Effector memory CD4-positive, alpha-beta T cell (primary cell): ENCODE measurements at places on chromosomes 12 and 14.

- no peak for DNase-seq
Measured at GRCh38 chr14:99684410-99684934, 374 bp downstream of the CYP46A1 start.

- DNase-seq, result peak; percentile 52
Measured at GRCh38 chr12:52151837-52152783, 39.7 kb downstream of the KRT80 start.

DNA sequence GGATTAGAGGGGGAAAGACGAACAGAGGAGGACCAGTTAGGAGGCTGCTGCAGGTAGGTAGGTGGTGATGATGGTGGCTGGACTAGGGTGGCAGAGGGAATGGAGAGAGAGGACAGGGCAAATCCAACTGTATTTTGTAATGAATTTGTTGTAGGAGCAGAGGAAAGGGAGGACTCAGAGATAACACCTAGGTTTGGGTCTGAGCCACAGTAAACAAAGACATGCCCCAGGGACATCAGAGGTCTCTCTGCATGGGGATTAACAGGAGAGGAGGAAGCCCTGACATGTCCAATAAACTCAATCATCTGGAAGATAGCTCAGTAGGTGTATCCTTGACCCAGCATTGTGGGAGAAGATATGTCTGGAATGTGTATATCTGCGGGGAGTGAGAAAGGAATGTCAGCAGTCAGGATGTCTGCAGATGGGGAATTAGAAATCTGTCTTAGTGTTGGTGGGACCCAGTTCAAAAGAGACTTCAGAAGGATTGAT, 4.7 kb upstream of the SLC48A1 start:
- DNase-seq, result no peak

GRCh38 chr12:21559855-21560569, 33.9 kb downstream of the SPX start:
- no peak for DNase-seq

DNA sequence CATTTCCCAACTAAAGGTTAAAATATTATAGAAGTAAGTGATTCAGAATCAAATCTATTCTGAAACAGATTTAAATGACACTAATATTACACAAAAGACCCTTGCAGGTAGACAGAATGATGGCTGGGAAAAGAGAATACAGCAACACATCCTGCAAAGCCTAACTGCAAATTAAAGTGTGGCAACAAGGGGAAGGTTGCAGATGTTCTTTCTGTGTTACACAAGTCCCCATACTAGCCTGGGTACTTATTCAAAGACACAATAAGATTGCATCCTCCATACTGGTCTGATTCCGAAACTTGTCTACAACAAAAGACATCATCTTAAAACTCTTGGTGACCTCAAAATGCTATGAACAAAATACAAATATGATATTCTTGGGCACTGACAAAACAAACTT, 50.5 kb downstream of the R3HDM2 start:
- DNase-seq, result no peak

DNA sequence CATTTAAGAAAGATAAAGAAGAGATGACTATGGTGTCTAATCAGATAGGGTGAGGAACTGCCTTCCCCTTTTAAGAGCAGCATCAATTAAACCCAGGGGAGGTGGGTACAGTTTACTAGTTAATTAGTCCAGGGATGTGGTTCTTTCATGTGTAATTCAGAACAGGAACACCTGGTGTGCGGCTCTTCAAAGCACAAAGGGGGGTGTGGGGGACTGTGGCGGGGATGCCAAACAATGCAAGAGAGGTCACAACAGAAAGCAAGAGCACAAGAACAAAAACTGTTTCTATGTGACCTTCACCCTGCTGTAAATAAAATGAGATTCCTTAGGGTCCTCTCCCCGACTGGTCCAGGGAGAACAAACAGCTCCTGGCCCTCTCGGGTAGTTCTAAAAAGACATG, 183.9 kb upstream of the SOX5 start:
- no peak for DNase-seq

GRCh38 chr12:33546004-33546403, 106.4 kb upstream of the SYT10 start:
- no peak for DNase-seq

- DNase-seq, result peak; percentile 27
Measured at GRCh38 chr14:61472011-61472672, 150.8 kb downstream of the PRKCH start.

GRCh38 chr12:104175726-104176247, 37.8 kb upstream of the NFYB start:
- DNase-seq, result no peak

DNA sequence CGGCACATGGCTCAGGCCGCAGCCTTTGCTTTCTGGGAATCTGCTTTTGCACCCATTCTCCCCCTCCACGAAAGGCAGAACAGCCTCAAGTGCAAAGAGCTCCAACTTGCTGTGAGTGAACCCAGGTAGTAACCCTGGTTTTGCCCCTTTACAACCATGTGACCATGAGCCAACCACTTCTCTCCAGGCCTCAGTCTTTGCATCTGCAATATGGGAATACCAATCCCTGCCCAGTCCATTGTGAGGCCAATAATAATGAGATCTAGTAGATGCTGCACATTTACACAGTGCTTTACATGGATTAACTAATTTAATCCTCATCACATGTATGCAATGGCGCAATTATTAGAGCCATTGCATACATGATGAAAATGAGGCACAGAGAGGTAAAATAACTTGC, 108.9 kb upstream of the MYL2 start:
- DNase-seq, result no peak

DNA sequence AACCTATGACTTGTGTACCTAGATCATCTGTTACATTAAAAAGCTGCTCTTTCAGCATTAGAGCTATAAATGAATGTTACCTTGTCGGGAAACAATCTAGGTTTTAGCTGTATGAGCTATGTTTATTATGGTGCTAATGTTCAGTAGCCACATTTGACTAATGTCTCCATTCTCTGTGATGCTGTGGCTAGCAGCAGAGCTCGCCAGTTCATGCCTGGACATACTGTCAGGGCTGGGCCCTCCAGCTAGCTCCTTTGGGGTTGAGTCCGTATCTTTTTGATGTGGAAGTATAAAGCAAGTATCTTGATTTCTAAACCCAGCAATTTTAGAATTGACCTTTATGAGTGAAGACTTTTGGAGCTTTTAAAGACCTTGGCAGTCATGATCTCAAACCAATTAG, 36.1 kb downstream of the USP44 start:
- no peak for DNase-seq

GRCh38 chr12:104478396-104479122, 21.8 kb downstream of the CHST11 start:
- DNase-seq, result peak; percentile 29

GRCh38 chr12:46354111-46354801, 18.3 kb downstream of the SLC38A2 start:
- no peak for DNase-seq

DNA sequence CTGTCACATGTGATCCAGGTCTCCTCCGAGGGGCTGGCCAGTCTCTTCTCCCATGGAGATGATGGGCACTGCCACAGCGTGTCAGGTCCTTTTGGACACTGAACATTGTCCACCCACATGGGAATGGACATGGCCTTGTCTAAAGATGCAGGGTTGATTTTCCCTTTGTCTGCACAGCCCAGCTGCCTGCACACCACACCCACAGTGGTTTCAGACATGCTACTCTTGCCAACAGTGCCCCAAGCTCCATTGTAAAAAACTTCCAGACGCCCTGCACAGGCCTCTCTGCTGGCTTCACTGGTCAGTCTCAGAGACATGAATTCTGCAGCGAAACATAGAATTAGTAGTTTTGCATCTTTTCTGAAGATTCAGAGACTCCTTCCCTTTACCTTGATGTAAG, 18.5 kb downstream of the CD163 start:
- DNase-seq, result no peak

DNA sequence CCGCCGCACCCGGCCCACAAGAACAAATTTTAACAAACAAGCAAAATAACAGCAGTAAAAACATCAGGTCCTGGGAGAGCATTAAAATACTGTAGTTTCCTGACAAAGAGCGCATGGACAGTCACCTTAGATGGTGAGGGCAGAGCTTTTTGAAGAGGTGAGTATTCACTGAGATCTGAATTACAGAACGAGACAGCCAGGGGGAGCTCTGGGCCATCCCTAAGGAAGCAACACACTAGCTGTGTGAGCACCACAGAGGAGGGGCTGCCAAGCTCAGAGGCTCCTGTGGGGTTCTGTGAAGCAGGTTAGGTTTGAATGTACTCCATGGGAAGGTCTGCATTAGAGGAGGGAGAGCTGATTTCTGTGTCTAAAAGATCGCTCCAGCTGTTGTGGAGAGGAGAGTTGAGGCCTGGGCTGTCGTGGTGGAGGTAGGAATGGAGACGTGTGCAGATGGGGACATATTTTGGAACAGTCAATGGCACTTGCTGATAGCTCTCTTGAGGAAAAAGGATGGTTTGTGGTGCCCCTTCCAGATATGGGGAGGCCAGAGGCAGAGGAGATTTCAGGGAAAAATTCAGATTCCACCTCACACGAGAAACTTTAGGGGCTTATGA, 72.9 kb downstream of the TRAFD1 start:
- peak; percentile 6 for DNase-seq

- DNase-seq, result no peak
Measured at GRCh38 chr12:57736741-57737466, 1.6 kb downstream of the AGAP2 start.

GRCh38 chr12:91017511-91018263, 12.9 kb upstream of the EPYC start:
- DNase-seq, result no peak

GRCh38 chr14:101017806-101018560, 114.5 kb upstream of the RTL1 start:
- no peak for DNase-seq

DNA sequence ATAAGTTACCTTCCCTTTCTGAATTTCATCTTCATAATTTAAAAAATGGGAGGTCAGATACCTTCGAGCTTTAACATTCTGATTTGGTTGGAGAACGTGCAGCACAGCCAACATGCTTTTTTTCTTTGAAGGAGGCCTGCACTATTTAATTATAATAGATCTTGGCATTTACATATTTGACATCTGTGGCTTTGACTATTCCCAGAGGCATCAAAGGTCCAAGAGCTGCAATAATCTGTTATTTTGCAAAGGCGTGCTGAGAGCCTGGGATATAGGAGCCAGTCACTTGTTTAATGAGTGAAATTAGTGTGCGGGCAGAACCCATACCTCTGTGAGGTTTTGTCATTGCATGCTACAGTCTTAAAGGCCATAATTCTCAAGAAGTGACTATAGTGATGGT, 26.4 kb downstream of the SLC8A3 start:
- DNase-seq, result no peak

DNA sequence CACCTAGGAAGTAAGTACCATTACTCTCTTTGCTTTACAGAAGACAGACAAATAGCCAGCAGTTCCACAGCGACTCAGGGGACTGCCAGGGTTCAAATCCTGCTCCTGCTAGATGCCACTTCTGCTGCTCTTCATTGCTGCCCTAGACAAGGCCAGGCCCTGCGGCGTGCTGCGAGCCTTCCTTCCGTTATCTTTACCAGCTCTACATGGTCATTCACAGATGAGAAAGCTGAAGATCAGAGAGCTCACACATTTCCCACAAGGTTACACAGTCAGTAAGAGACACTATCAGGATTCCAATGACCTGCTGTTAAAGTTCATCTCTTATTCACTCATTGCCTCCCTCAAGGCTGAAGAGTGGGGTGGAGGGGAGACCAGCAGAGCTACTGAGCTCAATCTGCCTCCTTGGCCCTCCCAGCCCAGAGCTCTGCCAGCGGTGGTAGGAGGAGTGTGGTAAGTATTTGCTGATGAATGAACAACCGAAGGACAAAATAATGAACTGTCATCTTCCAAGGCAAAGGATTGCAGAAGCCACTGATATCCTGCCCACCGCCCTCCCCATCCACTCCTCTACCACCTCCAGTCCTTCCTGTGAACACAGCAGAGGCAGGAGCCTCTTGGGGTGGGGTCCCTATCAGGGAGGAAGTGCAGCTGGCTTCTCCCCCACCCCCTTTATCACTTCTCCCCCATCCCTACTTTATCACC, 14.6 kb upstream of the HDAC7 start:
- DNase-seq, result no peak

GRCh38 chr12:105222726-105223351, 13.1 kb downstream of the APPL2 start:
- no peak for DNase-seq

GRCh38 chr12:116861320-116861719, 19.9 kb downstream of the HRK start:
- DNase-seq, result no peak

- DNase-seq, result no peak
Measured at GRCh38 chr14:38410442-38410841, 154.5 kb upstream of the CLEC14A start.

DNA sequence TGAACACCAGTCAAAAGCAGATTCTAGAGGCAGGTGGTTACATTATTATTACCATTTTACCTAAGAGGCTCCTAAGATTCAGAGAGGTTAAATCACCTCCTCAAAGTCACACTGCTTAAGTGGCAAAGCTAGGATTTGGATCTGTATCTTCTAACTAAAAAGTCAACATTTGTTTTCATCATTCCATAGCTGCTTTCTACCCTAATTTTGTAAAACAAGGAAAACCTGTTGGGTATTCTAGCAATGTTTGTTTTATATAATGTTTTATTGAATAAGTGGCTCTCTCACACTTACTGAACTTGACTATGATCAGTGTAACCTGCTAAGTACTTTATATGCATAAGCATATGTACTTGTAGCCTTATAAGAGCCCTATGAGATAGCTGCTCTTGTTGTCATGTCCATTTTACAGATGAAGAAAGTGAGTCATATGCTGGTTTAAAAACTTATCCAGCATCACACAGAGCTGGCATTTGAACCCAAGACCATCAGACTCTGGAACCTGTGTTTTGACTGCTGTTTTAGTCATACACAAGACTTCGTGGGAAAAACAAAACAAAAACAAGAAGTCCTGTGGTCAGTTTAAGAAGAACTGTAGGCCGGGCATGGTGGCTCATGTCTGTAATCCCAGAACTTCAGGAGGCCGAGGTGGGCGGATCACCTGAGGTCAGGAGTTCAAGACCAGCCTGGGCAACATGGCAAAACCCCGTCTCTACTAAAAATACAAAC, 31.7 kb upstream of the EVL start:
- no peak for DNase-seq

- no peak for DNase-seq
Measured at GRCh38 chr14:50649691-50650090, 18.4 kb downstream of the SAV1 start.

- no peak for DNase-seq
Measured at GRCh38 chr12:121810833-121811433, 7.1 kb downstream of the SETD1B start.

DNA sequence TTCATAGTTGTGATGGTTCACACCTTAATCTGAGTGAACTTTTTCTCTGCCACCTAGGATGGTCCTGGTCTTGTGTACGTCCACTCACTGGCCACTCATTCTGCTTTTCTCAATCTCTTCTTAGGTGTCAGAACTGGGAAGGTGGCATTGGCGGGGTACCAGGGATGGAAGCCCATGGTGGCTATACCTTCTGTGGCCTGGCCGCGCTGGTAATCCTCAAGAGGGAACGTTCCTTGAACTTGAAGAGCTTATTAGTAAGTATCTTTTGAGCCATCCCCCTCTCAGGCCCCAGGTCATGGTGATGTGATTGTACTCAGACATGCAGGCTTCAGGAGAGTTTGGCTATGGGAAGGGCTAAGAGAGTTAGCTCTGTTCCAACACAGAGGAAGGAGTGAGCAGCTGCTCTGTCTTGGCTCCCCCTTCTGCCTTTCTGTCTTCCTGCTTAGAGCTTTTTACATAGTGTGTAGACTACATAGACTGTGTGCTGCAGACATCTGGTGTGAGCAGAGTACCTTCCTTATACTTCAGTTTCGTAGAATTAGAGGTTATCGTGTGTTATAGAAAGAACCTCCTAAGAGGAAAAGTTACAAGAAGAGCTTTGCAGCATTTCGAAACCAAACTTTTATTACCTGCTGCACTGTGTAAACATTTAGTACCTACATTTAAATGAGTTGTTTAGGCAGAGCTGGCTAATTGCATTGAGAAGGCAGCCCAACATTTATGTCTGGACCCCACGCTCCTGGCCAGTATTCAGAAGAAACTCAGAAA, 54.2 kb downstream of the FNTB start:
- no peak for DNase-seq
